Right ventricle myocardium inferior (tissue), 1 donor: ENCODE measurements at places on chromosomes 2 and 18.

- DNase-seq = no peak
Observed at GRCh38 chr18:10006311-10006893, 92.6 kb downstream of the VAPA start.

DNA sequence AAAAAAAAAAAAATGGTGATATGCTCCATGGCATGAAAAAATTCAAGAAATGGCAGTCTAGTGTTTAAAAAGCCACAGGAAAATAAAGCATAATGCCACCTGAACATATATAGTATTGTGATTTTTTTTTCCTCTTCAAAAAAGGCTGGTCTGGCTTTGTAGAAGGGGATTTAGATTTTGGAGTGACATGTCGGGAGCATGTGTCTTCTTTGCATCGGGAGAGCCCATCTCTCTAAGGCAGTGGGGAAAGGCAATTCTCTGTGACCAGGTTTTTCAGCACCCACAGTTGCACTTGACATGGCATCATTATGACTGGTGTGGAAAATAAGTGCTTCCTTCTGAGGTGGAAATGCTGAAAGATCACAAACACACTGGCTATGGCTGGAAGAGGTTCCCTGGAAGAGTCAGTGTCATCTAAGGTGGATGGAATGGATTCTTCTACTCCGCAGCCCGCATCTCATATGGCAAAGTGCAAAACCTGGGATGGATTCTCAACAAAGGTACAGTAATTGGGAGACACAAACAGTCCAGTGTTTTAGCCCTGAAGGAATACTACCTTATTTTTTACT lies 172.5 kb downstream of the AGAP1 start:
- no peak for DNase-seq

DNA sequence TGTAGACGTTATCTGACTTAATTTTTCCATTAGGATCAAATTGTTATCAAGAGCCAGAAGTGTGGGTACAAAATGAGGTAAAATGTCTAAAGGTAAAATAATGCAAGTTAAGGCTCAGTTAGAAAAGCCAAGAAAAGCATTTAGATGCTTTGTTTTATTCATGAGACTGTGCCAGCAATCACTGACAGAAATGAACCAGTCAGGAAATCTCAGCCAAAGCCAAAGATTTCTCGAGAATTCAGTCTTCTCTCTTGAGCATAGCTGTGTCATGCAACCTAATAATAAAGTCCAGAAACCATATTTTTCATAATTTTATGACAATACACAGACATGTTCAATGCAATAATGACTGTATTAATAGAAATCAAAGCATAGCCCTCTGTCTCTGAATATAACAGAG lies 43.5 kb upstream of the ZNF397 start:
- DNase-seq = no peak

- peak; percentile 72 for DNase-seq
Observed at GRCh38 chr2:160294339-160294803, 94.3 kb upstream of the ITGB6 start.

- DNase-seq = no peak
Observed at GRCh38 chr2:126639276-126639675, 16.7 kb upstream of the GYPC start.

DNA sequence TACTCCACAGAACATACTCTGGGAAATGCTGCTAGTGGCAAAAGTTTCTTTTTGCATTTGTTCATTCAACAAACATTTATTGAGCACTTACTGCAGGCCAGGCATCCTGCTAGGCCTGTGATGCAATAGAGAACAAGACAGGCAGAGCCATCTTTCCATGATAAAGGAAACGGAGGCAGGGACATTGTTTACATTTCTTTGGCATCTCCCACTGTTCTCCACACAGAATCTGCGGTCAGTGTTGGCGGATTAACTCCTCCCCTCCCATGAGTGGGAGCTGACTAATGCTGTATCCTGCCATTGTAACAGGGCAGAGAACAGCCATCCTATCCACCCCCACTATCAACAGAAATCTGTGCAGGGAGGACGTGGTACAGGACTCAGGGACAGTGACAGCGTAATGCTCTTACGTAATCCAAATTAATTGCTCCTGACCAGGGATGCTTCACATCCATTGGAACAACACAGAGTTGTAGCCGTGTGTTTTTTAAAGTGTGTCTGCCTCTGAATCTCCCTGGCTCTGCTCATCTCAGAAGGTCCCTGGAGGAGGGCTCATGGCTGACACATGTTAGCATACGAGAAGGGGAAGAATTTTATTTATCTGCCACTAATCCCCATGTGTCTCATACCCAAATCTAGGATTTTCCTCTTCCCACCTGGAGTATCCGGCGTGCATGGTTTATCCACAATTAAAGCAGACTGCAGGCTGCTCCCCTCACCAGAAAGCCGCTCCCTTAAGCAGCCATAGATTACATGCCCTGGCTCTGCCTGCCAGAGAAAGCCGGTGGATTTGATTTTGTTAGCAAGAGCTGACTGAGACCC lies 32.3 kb downstream of the STEAP3 start:
- DNase-seq = no peak

GRCh38 chr2:19114126-19114525 lies 244.3 kb downstream of the OSR1 start:
- no peak for DNase-seq
